ENCODE measurements at places on chromosomes 12 and 14. TPM values are rescaled to one million over a fixed set of nuclear protein-coding genes. Genes with fewer than 3 reads are reported as not detected.

DNA sequence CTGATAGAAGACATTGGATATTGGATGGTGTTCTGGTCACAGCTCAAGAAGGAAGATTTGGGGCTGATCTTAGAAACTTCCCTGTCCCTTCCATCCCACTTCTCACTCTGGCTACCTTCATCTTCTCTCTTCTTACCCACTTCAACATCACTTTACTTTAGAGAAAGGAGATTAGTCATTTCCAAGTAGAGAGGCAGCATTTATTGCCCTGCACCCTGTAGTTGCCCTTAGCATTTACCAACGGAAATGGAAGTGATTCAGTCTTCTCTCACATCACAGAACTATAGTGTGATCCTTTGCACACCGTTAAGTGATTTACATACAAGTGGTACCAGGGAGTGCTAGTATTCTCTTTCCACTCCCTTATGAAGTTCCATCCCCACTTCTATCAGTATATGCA, 52.4 kb downstream of the PHLDA1 start:
- peak; percentile 59 for DNase-seq

DNA sequence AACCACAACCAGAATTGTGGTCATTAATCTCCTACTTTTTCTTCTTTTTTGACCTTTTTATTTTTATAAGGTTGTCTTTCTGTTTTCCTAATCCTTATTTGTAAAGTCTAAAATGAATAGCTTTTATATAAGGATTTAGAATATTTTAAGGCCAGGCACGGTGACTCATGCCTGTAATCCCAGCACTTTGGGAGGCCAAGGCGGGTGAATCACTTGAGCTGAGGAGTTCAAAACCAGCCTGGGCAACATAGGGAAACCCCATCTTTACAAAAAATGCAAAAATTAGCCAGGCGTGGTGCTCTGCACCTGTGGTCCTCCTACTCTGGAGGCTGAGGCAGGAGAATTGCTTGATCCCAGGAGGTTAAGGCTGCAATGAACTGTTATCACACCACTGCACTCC, 55.1 kb downstream of the IFT81 start:
- peak; percentile 30 for DNase-seq

DNA sequence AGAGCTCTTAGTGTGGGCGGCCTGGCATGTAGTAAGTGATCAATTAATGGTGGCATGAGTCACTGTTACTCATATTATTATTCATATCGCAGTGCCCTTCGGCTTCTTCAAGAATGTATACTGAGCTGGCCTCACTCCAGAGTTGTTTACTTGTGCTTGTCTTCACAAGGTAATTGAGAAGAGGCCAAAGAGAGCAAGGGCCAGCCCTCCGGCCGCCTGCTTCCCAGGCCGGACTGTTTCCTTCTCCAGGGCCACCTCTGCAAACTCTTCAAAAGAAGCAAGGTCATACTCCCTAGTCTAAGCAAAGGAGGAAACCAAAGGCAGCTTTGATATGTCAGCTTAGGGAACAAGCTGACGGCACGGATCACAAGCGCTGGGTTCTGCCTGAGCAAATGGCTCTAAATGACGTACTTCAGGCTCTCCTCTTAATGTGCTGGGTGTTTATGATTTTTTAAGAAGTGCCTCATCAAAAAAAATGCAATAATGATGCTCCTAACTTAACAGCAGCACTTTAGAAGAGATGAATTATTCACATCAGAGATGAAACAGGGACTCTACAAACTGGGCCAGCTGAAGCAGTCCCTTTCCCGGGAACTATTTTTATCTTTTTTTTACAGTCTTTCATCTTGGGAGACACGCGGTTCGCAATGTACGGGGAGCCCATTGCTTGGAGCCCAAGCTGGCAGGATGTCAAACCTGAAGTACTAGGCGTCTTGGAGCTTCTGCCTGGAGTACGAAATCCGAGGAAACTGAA, 65.6 kb upstream of the DLK1 start:
- DNase-seq: peak; percentile 85

- DNase-seq: peak; percentile 4
Measured at GRCh38 chr14:57512220-57512619, 18.6 kb upstream of the CCDC198 start.

GRCh38 chr12:124647316-124647715, 79.9 kb upstream of the NCOR2 start:
- no peak for DNase-seq

The IFT81 gene
- 24.2 TPM for total RNA-seq

Data from fibroblast of villous mesenchyme (primary cell).